ENCODE measurements at places on chromosomes 2 and 18.

- no peak for DNase-seq
Observed at GRCh38 chr18:26524504-26525351, 23.6 kb downstream of the KCTD1 start.

DNA sequence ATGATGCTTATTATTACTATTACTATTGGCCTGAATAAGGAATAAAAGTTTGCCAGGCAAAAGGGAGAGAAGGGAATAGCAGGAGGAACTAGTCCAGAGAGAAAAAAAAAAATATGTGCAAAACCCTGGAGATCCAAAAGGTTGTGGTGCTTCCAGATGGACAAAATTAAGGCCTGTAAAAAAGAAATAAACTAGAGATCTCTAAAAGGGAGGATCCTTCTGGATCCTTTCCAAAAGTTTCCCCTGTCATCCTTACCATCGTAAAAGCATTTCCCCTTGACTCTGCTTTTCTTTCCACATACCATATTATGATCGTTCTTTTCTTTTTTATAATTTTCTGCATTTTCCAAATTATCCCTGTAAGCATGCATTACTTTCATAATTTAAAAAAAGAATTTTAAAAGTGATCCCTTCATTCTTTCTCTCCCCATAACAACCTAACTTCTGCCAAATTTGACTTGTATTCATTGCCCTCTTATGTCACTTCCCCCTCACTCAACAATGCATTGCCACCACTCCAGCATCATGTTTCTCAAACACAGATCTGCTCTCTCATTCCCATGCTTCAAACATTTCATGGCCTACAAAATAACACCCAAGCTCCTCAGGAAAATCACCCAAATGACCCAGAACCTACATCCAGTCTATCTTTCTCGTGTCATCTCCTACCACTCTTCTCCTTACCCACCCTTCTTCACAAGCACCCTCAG, 40.3 kb downstream of the RBMS1 start:
- DNase-seq: no peak

GRCh38 chr2:213545964-213546475, 261.8 kb downstream of the SPAG16 start:
- no peak for DNase-seq

GRCh38 chr2:197516393-197516761, 511 bp downstream of the MOB4 start:
- DNase-seq: no peak

DNA sequence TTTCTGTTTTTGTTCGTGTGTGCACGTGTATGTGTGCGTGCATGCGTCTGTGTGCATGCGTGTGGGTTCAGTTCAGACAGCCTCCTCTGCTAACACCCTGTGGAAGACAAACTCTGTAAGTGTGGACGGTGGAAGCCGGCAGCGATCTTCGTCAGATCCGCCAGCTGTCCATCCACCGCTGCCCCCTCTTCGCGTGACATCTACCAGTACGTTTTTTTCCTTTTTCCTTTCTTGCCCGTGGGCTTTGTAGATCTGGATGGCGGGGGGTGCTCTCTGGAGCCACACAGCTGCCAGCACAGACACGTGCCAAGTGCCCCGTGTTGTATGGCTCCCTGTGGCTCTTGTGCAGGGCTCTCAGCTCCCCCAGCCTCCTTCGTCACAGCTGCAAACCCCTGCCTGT, 32.3 kb downstream of the ITGB1BP1 start:
- no peak for DNase-seq

- DNase-seq: peak; percentile 69
Observed at GRCh38 chr2:74919827-74920226, 38.6 kb upstream of the POLE4 start.

DNA sequence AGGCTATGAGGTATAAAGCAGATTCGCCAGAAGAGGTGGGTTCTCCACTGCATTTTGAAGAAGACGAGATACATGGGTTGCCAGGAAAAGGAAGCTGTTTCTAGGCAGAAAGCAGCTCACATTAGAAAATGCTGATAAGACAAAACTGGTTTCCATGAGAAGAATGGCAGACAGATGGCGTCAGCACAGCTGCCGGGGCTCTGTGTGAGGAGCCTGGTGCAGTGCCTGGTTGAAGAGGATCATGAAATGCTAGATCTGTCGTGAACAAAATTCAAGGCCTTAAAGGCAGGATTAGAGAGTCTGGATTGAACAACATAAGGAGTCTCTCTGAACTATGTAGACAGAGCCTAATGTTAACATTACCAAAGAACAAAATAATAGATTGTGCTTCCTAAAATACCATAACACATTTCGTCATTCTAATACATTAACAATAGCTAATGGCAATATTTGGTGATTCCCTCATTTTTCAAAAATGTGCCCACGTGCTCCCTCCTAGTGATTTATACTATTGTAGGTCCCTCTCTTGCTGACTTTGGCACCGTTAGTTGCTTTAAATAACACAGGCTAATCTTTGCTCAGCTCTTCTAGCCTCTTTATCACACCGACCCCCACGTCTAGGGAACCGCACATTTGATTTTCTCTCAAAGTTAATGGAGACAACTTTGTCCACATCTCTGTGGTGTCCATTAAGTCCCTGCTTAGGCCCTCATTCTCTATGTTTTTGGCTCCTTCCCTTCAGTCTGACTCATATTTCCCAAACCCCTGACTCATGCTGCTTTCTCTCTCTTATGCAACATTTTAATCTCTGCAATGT, 38.2 kb downstream of the EFEMP1 start:
- no peak for DNase-seq

GRCh38 chr2:54606393-54606958, 117.0 kb upstream of the EML6 start:
- DNase-seq: no peak

DNA sequence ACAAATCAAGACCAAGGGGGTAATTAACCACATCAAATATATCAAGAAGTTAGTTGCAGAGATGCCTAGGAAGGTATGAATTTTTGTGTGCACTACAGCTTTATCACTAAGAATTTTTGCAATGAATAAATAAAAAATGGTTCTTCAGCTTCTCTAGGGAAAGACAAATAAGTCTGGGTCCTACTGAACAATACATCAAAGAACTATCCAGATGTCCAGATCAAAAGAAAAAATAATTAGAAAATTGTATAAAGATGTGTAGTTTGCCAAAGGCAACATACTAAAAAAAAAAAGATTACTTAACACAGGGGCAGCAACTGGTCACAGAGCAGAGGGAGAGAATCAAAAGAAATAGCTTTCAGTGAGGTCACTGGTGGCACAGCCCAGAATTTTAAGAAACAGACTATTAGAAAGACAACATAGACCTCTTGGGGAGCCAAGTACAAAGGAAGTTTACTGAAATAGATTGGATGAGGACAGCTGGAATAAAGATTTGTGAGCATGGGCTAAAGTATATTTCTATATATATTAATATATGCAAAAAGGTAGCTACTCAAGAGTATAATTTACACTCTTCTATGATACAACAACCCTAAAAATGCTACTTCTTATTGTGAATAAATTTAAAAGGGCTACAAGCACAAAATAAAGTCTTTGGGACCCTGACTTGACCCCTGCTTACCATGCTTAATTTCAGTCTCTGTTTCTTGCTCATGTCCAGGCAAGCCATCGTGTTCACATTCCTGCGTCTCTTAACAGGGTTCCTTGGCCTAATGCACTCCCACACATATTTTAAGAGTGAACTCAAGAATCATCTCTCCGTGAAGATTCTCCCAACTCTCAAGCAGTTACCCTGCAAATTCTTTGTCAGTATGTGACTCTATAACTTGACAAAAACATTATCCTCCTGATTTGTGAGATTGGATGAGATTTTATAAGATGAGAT, 99.0 kb upstream of the GRB14 start:
- no peak for DNase-seq

DNA sequence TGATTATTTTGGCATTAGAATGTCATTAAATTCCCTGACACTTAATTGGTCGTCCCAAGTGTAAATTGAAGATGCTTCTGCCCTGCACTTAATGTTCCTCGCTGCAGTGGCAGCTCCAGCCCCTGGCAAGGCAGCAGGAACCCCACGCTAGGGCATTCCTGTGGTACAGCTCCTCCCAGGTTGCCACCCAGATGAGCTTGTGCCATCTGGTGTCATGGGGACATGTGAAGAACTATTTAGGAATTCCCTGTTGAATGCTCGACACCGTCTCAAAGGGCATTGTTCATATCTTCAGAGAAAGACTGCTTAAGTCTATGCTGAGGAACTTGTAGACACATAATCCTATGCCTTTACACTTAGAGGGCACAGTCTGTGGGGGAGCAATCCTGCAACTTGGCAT, 38.9 kb downstream of the BCL2L11 start:
- no peak for DNase-seq

GRCh38 chr2:189086710-189087109, 92.9 kb downstream of the COL5A2 start:
- no peak for DNase-seq

Data from thyroid gland (tissue), 4 donors.